ENCODE measurements at places on chromosomes 5 and 9.
A peak's percentile ranks its signal among the peaks of the same experiment; 100 is the strongest.

- no peak for DNase-seq
Observed at GRCh38 chr9:136856541-136857141, 4.5 kb downstream of the MAMDC4 start.

- DNase-seq: no peak
Observed at GRCh38 chr5:96946381-96946780, 10.5 kb downstream of the LNPEP start.

DNA sequence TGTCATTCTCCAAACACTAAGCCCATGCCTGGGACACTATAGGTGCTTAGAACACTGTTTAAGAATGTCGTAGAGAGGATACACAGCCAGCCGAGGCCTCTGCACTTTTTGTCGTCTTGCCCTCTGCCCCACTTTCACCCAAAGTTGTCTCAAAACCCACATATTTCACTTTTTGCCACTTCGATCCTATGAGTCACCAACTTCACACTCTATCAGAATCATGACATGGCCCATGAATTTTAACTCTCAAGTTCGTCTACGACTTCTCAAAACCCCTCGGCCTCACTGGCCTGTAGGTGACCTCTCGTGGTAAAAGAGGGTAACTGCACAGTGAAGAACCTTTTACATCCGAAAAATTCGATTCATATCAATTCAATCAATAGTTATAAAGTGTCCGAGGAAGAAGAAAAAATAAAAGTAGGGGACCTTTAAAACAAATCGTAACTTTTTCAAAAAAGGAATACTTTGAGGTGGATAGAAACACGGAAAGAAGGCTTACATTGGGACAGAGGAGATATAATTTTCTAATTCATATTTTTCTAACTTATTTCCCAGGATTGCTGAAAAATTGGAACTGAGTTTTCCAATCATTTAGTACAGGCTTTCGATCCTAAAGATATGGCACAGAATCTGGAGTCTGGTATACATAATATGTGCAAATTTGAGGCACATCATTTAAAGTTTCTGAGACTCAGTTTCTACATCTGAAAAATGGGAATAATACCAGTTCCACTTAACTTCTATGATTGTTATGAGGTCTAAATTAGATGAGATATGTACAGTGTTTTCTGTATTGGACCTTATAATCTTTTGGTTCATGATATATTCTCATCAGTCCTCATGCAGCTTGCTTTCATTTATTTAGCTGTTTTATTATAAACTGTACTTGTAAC lies 122.6 kb downstream of the APBA1 start:
- DNase-seq: peak; percentile 64

GRCh38 chr9:21027295-21027694 lies 4.1 kb downstream of the HACD4 start:
- no peak for DNase-seq

DNA sequence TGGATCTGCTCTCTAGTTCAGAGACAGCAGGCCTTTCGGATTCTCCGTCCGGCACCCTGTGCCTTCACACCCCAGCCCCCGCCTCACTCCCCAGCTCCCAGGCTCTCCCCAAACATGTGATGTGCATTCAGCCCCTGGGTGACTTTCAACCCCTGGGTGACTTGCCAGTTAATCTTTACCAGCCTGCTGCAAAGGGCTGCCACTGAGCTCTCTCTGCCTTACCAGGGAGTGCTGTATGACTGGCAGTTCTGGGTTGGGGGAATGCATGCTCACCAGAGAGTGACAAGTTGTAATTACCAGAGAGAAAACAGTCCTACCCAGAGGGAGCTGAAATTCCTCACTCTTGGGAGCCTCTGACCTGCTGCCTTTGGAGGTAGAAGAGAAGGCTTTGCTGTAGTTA lies 4.9 kb upstream of the ADRA1B start:
- no peak for DNase-seq

DNA sequence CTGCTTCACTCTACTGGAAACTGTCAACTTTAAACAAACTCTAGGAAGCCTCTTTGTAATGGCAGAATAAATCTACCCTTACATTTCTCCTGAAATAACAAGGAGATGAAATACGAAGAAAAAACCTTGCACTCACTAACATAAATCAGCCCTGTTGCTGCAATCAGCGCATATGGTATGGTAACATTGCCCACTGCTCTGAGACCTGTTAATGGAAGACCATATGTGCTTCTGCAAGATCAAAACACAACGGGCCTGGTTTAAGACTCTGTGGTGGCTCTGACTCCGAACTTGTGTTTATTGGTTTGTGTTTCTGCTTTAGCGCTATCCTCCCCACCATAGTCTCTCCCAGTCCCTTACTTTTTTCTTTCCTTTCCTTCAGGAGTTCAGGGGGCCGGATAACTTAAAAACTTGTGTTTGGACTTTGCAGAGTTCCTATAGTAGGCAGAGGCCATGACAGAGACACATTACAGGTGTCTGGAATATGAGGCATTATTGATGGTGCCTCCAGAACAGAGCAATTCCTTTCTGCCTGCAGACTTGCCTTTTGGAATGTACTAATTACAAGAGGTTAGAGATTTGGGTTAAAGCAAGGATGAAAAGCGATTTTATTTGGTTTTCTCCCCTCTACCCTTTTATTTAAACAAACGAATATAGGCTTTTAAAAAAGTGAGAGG lies 110.8 kb downstream of the PSAT1 start:
- DNase-seq: no peak

DNA sequence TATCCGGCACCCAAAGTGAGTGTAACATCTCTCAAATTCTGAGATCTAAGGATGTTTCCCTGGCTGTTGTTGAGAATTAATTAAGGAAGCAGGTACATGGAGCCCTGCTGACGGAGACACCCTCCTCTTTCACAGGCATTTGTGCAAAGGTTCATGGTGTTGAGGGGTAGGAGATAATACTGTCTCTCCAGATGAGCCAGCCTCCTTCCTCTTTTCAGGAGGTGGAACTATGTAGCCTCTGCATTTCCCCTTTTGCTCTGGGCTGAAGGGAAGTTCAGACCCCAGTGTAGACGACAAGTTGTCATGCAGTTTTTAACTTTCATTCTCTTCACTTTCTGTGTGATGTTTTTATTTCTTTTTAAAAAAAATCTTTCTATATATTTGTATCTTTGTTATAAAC lies 107.5 kb downstream of the GALNT10 start:
- DNase-seq: peak; percentile 37

DNA sequence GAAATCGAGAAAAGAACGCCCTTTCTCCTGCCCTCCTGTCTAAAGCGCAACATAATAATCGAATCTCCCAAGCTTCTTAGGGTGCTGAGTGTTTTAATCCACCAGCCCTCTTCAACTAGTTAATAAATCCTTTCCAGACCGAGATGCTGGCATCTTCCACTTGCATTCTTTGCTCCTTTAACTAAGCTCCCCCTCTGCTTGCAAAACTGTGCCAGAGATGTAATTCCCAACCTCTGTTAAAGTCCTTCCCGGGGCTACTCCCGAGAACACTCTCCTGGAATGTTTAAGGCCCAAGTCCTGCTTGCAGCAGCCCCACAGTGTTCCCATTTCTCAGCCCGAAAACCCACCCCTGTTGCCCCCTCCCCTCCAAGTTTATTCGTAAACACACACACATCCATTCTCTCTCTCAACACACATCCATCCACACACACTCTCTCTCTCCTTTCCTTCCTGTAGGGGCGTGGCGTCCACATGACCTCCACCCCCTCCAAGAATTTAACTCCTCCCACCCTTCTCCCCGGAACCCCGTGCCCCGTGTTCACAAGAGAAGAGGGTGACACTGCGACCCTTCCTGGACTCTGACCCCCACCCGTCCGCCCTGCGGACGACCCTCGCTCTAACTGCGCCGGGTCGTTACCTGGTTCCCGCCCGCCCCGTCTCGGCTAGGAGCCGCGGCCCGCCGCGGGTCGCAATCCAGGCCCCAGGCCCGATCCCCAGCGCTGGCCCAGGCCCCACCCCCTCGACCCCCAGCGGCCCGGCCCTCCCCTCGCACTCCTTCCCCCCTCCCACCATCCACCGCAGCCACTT lies 7.0 kb upstream of the MGAT1 start:
- peak; percentile 86 for DNase-seq

DNA sequence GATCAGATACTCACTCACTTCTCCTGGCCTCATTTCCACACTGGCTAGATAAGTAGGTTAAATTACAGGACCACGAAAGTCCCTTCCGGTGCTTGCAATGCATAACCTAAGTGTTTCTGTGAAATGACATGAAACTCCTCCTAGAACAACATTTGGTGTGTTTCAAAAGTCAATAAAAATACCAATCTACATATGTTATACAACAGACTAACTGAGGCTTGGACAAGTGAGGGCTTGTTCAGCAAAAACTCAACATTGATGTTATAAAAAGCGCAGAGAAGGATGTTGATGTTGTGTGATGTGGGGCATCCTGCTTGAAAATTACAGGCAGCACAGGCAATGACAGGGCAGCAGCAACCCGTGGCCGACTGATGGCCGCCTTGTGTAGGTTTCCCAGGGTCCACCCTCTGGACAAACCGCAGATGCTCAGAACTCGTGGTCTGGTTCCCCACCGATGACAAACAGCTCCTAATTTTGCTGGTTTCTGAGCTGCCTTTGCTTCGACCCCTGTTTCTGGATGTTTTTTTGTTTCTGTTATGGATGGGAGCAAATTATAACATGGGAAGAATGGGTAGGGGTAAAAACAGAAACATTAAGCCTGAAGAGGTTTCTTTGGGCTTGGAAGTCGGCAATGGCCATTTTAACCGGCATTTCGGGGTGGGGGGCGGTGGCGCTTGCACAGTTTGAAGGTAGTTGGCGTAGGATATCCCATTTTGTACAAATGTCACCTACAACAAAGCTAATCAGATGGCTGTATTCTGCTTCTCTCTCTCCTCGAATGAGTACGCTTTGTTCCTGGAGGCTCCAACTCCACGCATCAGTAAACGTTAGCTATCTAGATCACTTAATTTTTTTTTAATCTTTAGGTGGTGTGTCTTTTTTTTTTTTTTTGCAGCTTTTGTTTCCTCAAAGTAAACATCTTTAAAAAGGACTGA lies 116.1 kb downstream of the PDZD2 start:
- DNase-seq: no peak

- no peak for DNase-seq
Observed at GRCh38 chr9:99752417-99753109, 69.1 kb upstream of the NR4A3 start.

DNA sequence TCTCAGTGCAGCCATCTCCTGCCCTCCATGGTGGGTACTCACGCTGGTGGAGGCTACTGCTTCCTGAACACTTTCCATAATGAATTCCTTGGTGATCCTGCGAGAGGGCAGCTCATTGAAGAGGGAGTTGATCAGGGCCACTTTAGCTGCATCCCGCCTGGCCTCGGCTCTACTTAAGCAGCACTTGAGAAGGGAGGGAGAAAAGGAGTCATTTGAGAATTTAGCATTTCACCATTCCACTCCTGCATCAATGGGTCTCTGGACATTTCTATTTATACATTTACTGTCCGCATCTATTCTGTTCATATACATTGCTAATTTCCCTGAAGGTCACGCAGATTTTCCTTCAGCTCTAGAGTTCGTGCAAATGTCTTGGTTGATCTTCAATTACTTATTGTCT lies 35.1 kb downstream of the LIX1 start:
- no peak for DNase-seq

DNA sequence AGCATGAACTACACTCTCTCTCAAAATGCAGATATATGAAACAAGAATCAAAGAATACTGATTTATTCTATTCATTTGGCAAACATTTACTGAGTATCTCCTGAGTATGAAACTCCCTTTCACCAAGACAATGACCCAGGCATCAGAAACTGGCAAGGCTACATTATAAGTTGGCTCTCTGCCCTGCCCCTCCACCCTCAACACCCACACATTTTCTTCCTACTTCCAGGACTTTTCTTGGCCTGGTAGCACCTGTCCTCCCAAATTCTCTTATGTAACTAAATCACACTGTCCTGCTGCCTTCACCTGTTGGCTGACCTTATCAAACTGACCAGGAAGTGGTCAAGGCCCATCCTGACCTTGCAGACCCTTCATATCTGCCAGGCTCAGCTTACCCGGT lies 3.5 kb downstream of the RASEF start:
- DNase-seq: no peak

GRCh38 chr9:13900449-13900848 lies 413.5 kb downstream of the NFIB start:
- DNase-seq: no peak

DNA sequence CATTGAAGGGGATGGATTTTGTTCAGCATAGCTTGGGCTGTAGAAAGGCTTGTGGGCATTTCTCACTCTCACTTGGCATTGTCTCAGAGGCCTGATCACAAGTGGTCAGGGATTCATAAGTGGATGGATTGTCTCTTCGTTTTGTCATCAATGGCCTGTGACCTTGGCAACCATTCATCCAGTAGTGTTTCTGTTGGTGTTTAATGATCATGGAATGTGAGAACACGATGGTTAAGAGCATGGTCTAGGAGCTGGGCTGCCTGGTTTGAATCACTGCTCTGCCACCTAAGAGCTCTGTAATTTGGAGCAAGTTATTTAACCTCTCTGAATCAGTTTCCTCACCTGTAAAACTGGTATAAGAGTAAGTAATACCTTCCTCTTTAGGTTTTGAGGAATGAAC lies 430.1 kb upstream of the MEF2C start:
- no peak for DNase-seq

- DNase-seq: peak; percentile 23
Observed at GRCh38 chr9:100216178-100216787, 117.2 kb downstream of the INVS start.

- DNase-seq: no peak
Observed at GRCh38 chr5:146359836-146360235, 21.2 kb downstream of the POU4F3 start.

DNA sequence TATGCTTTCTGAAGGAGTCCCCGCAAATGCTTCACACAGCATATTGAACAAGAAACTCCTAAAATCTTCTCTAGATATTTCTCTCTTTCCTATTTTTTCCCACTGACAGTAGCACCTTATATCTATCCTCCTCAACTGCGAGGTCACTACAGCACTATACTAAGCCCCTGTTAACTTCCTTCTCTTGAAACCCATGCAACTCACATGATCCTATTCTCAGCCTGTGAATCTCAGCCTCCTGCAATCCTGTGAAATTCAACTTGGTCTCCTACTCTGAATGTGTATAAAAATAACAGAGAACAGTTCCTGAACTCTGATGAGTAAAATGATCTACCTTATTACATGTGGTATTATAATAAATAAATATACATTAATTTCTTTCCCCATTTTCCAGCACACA lies 6.1 kb upstream of the PLGRKT start:
- DNase-seq: no peak

- DNase-seq: no peak
Observed at GRCh38 chr5:16510098-16510497, 44.5 kb upstream of the ZNF622 start.

DNA sequence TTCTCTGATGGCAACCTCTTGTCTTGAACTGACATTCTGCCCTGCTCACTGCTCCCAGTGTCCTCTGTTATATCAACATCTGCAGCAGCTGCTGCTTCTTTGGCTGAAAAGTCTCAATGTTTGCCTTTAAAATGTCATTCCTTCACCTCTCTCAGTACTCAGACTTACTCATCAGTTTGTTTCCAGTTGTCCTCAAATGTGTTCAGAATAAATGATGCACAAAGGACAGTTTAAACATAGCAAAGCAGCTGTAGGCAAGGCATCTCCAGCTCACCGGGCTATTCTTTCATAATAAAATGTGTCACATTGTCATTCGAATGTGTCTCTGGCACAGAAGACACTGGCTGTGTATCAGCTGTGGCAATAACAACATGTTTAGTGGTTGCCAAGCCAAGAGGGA lies 590.9 kb upstream of the ZNF608 start:
- DNase-seq: no peak

- DNase-seq: no peak
Observed at GRCh38 chr9:77907585-77907984, 124.0 kb downstream of the GNAQ start.

GRCh38 chr5:116303340-116303739 lies 218.5 kb downstream of the COMMD10 start:
- DNase-seq: no peak
